ENCODE measurements at places on chromosomes 12 and 14.

GRCh38 chr14:96167224-96168148, 37.2 kb upstream of the BDKRB2 start:
- peak; percentile 57 for DNase-seq

DNA sequence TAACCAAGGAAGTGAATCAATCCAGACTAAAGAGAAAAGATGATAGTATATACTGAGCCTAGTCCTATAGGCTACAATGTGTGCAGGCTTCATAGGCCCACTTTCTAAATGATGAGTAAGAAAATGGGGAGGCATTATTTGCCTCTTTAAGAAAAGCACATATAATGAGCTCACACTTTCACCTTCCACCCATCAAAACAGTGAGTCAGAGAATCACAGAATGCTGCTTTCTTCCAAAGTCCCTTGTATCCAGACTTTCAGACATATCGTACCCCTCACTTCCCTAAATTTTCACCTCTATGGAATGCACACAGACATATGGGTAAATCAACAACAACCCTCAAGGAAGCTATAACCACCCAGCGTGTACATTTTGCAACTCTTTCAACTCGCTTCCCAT, 286.4 kb upstream of the PRKD1 start:
- DNase-seq, result peak; percentile 30

DNA sequence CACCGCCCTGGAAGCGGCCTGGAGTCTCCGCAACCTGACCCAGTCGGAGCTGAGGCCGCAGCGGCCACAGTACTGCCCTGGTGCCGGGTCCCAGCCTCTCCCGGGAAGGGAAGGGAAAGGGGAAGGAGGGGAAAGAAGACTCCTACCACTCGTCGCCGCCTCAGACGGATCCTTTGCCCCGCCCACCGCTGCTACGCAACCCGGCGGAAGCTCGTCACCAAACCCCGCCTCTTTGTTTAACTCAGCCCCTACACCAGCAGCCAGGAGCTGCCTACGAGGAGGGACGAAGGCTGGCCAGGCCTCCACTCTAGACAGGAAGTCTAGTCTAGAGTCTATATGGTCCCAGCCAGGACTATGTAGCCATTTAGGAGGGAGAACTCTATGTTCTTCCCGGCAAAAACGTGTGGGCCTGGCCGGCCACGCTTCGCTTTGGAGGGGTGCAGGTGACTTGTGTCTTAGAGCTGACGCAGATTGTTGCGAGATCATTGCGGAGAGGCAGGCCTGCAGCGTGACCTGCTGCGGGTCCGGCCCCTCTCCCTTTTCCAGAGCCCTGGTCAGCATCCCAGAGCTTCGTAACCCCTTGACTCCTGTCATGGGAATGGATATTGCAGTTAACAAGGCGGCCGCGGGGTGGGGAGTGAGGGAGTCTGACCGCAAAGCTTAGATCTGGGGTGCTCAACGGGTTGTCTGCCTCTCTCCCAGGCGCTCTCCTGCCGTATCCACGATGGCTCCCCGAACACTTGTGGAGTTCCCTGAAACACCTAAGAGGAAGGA, at the start of gene RNF41:
Gene RNF41 (minus strand): TSS at position 166 of the 774 bp plus-strand sequence. CDS start 7,875 bp downstream, outside the sequence.
- DNase-seq, result peak; percentile 99

- no peak for DNase-seq
Measured at GRCh38 chr14:49951229-49951607, 58.3 kb downstream of the ARF6 start.

GRCh38 chr14:61003571-61003970, 22.5 kb downstream of the SLC38A6 start:
- DNase-seq, result peak; percentile 83

DNA sequence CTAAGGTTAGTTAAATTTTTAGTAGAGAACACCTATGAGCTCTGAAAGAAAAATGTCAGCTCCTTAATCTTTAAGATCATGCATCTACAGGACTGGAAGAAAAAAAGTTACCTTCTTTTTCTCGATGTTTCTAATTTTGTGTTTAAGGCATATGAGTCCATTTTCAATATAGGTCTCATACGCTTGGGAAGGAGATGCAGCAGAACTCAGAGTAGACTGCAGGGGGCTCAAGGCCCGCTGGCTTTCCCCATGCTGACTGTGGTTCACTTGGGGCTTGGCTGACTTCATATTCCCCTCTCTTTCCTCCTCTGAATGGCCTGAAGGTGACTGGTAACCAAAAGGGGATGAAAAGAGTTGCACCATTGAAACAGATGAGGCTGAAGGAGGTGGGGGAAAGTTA, 1.5 kb downstream of the CAPRIN2 start:
- peak; percentile 37 for DNase-seq

DNA sequence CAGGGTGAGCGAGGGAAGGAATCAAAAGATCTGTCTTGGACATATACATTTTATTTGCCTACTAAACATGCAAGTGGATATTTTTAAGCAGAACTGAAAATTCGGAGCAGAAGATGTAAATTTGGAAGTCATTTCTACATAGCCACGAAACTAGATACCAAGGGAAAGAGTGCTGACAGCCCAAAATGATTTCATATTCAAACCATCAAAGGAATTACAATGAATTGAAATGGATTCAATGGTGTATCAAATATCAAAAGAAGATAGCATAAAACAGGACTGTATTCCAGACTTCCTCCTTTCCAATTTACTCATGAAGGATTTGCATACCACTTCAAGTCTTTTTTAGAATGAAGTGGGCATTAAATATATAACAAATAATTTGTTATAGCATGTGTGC, 313.5 kb upstream of the KITLG start:
- peak; percentile 14 for DNase-seq

DNA sequence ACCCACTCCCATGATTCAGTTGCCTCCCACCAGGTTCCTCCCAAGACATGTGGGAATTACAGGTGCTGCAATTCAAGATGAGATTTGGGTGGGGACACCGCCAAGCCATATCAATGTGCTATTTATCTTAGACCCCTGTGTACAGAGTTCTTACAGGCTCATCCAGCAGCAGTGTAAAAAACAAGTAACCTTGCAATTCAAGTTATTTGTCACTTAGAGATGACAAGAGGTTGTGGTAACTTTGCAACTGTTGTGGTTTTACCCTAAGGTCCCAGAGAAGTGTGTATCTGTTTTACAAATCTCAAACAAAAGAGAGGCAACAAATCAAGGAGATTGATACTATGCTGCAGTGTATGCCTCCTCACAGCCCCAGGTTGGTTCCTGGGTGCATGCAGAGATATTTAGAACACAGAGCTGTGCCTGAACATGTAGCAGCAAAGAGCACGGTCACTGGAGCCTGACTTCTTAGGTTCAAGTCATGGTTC, 11.5 kb upstream of the HELB start:
- DNase-seq, result no peak

GRCh38 chr14:75991753-75992152, 6.2 kb downstream of the IFT43 start:
- peak; percentile 18 for DNase-seq

- peak; percentile 97 for DNase-seq
Measured at GRCh38 chr14:51547260-51547659, 104.5 kb upstream of the FRMD6 start.

GRCh38 chr12:29551812-29552211, 54.3 kb upstream of the OVCH1 start:
- DNase-seq, result no peak

- DNase-seq, result no peak
Measured at GRCh38 chr14:100660882-100661635, 65.6 kb upstream of the DLK1 start.

DNA sequence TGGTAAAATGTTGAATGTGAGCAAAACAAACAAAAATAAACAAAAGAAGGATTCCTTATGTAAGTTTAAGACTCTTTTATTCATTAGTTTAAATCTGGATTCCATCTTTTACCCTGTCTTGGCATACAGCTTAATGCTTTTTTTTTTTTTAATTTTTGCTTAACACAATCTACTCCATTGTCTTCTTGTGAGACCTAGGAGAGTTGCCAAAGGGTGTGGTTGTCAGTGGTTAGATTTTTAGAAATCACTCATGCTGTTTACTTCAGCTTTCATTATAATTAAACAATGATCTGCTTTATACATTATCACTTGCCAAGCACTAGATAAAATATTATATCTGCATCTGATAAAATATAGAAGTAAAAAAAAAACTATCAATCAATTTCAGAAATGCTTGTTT, 77.7 kb upstream of the KITLG start:
- DNase-seq, result no peak

- DNase-seq, result no peak
Measured at GRCh38 chr12:109222062-109222461, 87.0 kb downstream of the FOXN4 start.

DNA sequence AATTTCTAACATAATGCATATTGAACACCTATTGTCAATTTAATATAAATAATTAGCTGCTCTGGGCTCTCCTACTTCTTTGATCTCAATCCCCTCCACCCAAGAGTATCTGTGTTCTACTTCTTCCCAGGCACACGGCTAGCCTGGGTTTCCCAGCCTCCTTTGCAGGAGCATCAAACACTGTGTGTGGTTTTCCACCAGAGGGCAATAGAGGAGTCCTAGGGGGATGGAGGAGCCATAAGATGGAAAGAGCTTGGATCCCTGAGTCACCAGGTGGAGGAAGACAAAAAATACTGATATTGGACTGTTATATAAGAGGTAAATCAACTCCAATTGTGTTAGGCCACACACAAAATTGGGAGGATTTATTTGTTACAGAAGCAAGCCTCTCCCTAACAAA, 333.7 kb downstream of the GLT1D1 start:
- no peak for DNase-seq

GRCh38 chr14:49527221-49527620, 59.0 kb downstream of the RPS29 start:
- no peak for DNase-seq

- DNase-seq, result no peak
Measured at GRCh38 chr14:102734436-102734835, 42.8 kb upstream of the TRAF3 start.

DNA sequence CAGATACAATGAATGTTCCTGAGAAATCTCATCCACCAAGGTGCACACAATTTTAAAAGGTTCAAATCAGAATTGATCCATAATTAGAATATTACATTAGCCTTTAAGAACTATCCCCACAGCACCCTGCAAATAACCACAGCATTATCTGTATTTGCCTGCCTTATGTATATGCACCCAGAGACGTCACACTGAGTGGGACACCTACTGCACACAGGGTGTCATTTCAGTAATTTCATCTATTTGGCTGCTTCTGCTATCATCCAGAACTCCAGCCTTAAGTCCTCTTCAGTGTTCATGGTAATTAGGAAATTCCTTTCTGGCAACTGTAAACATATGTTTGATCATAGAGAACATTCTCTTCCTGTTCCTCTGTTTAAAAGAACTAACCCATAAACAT, 298.4 kb downstream of the SYT1 start:
- peak; percentile 16 for DNase-seq

- no peak for DNase-seq
Measured at GRCh38 chr12:88227871-88228270, 85.8 kb downstream of the TMTC3 start.

DNA sequence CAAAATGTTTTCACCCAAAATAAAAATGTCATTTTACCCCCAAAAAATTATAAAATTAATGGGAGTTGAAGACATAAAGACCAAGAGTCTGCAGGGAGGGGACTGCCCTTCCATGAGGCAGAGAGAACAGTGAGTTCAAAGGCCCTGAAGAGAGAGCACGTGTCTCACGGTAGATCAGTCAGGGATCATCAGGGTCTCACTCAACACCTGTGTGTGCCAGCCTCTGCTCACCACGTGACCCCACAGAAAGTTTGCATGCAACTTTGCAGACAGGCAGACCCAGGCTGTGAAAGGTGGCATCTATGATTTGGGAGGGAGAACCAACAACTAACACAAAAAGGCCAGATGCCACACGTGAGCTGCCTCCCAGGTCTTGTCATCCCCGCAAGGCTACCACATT, 33.1 kb downstream of the CLMN start:
- no peak for DNase-seq

DNA sequence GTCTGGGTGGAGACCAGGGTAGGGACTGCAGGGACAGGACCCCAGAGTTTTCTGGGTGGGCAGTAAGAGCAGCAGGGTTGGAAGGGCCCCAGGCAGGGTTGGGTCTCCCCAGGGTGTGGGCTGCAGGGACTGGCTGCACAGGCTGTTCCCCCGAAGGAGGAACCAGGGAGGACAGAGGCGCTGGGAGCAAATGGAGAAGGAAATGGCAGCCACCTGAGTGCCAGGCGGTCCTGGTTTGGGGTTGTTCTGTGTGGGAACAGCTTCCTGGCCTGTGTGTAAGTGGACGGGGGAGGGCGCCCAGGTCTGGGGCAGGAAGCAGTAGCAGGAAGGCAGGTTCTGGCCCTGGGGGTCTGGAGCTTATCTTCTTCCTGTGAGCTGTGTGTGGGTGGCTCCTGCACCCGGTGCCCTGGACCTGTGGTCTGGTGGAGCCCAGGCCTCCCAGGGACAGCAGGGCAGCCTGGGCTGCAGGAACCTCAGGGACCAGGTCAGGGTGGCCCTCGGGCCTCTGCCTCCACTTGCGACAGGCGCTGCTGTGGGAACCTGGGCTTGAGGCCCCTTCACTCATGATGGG, 372.8 kb downstream of the TMEM121 start:
- DNase-seq, result no peak

DNA sequence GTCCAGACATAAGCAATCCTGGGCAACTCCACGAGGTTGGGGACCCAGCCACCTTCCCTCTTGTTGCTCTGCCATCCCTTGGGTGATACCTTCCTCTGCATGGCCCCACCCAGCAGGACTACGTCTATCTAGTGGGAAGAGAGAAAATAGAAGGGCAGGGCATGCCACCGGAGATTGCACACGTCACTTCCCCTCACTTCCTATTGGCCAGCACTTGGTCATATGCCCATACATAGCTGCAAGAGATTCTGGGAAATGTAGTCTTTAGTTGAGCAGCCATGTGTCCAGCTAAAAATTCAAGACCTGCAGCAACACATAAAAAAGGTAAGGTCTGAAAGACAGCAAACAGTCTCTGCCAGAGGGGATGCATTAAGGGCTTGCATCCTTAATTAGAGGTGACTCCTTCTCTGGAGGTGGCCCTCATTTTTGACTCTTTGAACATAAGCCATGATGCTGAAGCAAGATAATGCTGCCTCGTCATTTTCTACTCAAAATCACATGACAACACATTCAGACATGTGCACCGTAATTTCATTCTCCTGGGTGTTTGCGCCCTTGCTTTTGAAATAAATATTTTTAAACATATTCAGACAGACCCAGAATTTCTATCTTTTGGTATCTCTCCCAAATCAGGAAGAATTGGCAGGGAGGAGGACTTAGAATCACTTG, 91.8 kb upstream of the PWP1 start:
- DNase-seq, result no peak

DNA sequence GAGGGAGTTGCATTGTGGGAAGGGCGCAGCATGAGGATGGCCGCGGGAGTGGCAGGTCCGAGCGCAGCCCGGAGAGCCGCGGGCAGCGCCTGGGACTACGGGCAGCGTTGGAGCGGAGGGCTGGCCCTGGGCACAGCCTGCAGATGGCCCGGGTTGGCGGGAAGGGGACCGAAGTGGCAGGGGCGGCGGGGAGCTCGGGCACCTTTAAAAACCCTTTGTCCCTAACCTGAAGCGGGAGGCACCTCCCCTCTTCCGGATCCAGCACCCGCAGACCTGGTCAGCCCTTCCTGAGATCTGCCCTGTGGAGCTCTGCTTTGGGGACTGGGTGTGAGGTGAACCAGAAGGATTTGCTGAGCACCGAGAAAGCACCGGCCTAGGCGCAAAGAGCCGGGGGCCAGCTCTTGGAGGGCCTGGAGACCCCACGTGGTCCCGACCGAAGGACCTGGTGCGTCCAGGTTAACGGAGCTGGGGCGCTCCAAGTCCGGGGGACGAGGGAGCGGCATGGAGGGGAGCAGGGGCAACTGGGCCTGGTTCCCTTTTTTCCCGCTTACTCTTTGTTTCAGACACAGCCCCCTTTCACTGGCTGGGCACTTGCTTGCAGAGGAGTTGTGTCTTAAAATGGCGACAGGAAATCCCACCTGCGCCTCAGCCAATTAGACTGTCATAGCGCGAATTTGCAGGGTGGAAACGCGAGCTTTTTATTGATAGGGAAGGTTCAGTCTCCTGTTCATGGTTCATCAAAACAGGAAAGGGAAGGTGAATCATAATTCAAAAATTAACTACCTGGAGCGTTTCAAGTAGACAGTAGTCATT, 792 bp upstream of the SLC38A1 start:
- no peak for DNase-seq

All from adipocyte (in vitro differentiated cells).